Right cardiac atrium (tissue), 5 donors: ENCODE measurements at places on chromosomes 11 and 22. TPM values are rescaled to one million over a fixed set of nuclear protein-coding genes. Genes with fewer than 3 reads are reported as not detected.

DNA sequence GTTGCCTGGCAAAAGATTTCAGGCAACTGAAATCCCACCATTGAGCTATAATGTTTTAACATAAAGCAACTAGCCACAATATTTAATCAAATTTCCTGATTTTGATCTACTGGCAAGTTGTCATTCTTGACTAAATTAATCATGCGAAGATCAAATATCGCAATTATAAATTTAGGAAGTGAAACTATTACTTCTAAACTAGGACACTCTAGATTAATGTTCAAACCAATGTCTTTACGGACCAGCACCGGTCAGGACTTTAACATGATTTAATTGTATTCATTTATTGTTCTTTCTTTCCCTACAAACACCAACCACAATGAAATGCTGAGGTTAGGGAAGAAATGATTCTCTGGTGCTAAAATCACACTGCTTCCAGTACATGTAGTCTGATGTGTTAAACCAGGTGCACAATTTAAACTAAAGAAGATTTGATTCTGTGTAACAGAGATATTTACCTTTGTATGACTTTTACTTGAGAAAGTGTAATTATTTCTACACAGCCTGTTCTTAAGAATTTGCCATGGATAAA lies 14.9 kb downstream of the GAS2 start:
- no peak for DNase-seq

The OR52I2 gene
- not detected for total RNA-seq

The LRRC55 gene
- total RNA-seq, result 0.09 TPM

DNA sequence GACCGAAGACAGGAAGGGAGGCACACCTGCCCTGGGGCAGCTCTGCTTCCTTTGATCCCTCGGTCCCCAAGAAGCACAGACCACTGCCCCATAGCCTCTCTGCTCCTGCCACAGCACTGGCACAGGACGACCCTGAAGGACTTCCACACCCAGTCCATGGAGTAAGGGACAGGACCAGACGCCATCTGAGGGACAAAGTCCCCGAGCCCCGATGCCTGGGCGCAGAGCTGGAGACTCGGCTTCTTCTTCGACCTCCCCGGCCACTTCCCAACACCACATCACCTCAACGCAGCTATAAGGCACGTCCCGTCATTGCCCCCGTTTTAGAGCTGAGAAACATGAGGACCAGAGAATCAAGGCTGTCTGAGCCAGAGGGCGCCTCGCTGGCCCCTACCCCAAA lies 310.5 kb downstream of the BRD1 start:
- no peak for DNase-seq

The OR52H1 gene
- not detected for total RNA-seq

GRCh38 chr11:62928011-62928410 lies 6.8 kb upstream of the CHRM1 start:
- DNase-seq, result no peak

The SLN gene
- 1,243 TPM for total RNA-seq

- no peak for DNase-seq
Observed at GRCh38 chr22:38465673-38466490, 2.0 kb upstream of the KDELR3 start.

The CCDC86 gene
- 6.9 TPM for total RNA-seq
